ENCODE measurements at places on chromosomes 4 and X.

- DNase-seq, result no peak
Measured at GRCh38 chrX:69189576-69190371, 24.5 kb upstream of the PJA1 start.

DNA sequence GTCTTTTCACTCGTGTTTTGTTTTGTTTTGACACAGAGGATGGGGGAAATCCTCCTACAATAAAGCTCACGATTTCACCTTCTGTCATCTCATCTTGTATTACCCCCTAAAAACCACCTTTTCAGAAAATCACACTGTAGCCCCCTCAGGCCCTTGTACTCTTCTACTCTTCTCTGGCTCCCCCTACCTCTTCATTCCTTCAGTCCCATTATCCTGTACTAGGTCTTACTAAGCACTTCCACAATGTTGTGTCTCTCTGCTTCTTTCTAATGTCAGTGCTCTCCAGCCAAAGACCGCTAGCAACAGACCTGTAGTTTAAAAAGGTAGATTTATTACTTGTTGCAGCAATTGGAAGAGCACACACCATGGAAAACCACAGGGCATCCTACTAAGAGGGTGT lies 30.0 kb upstream of the RNF128 start:
- no peak for DNase-seq

DNA sequence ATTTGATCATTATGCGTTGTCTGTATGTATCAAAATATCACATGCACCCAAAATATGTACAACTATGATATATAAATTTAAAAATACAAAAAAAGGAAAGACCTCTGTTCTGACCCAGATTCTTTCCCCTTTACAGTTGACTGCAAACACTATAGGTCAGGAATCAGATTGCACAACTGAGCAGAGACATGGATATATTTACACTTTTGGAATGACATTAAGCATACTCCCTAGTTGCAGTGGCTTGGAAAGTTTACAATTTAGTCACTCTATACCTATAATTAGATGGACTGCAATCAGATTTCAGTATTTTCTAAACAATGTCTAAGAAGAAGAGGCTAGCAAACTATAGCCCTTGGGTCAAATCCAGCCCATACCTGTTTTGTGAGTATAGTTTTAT lies 98.5 kb upstream of the INPP4B start:
- DNase-seq, result no peak

DNA sequence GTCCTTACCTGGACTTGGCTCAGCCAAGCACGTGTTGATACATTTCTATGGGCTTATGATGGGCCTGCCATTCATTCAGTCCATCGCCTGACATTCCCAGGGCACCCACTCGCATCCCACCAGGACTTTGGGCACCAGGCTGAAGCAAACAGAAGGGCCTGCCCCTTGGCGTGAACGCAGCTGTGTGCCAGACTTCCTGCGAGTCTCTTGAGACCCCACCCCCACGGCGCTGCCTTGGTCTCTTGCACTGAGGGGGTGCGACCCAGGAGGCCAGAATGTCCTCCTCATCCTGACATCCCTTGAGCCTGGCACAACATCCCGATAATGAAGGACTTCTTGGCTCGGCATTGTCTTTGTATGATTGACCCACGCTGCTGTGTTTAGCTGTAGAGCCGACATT lies 1.5 kb upstream of the PSAPL1 start:
- DNase-seq, result no peak

DNA sequence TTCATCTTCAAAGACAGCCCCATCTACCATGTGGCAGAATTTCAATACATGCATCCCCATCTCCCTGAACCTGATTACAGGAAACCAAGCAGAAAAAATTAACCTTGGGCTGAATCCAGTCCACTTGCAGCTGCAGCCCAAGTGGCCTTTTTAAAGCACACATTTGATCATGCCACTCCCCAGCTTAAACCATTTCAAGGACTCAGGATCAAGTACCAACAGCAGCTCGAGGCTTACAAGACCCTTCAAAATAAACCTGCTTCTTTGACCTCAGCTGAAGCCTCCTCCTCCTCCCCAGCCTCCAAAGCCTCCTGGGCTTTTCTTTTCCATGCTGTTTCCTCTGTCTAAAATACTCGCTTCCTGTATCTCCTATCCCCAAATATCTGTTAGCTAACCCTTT lies 50.7 kb upstream of the KIT start:
- DNase-seq, result no peak

GRCh38 chr4:184424993-184425758 lies 49.2 kb downstream of the IRF2 start:
- DNase-seq, result no peak

GRCh38 chr4:185761352-185762235 lies 50.4 kb downstream of the SORBS2 start:
- DNase-seq, result no peak

DNA sequence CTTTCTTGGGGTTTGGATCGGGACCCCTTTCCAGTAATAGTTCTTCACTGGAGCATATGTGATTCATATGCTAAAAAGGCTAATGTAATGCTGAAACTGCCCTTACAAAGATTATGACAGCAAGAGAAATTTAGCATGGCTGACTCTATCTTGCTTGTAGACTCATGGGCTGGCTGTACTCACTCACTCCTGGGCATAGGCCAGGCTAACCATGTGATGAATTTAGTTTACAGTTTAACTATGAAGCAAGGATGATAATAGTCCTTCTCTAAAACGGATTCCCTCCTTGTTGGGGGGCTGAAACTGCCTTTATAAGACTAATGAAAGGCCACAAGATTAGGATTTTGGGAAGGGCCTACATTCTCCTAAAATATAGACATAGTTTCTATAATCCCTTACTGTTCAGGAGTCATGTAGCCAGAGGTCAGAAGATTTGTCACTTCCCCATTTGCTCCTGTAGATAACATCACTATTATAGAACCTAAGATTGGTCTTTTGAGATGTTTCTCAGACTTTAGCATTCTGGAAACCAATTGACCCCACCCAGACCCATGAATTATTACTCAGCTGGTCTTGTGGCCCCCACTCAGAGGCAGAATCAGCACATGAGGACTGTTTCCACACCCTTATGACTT lies 20.8 kb upstream of the CEP135 start:
- DNase-seq, result no peak

DNA sequence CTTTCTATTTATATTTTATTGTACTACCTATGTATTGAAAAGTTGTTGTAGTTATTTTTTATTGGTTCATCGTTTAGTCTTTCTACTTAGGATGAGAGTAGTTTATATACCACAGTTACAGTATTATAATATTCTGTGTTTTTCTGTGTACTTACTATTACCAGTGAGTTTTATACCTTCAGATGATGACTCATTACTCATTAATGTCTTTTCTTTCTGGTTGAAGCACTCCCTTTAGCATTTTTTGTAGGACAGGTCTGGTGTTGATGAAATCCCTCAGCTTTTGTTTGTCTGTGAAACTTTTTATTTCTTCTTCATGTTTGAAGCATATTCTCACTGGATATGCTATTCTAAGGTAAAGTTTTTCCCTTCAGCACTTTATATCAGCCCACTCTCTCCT lies 7.7 kb downstream of the LUZP4 start:
- DNase-seq, result no peak

DNA sequence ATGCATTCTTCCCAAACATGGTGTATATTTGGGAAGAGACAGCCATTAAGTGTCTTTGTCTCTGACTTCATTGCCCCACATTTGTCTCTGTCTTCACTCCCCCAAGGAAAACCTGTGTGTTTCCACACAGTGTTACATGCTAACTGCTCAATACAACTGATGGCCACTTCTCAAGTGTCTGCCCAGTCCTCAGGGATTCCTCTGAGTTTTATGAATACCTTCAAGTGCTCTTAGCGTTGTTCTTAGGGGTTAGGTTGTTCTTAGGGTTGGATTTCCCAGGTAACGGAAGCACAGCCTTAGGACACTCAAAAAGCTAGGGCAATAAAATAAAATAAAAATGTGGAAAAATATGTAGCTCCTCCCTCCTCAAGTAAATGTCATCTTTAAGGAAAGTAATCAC lies 64.7 kb upstream of the PLAC8 start:
- DNase-seq, result no peak

DNA sequence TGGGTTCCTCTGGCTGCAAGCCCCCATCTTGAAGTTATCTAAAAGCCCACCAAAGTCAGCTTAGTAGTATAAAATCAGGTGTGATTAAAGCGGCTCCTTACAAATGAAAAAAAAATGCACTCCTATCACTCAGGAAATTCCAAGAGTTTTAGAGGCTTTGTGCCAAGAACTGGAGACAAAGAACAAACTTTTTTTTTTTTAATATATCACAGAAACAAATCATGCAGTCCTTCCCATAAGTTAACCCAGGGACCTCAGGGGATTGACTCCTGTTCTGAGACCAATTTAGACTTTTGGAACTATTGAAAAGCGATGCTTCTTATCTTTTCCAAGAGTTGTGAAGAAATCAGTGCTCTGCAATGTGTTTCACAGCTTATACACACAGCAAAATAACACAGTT lies 53.6 kb downstream of the HHIP start:
- no peak for DNase-seq

- no peak for DNase-seq
Measured at GRCh38 chr4:123676071-123676889, 279.7 kb downstream of the SPRY1 start.

- no peak for DNase-seq
Measured at GRCh38 chr4:46016306-46016705, 107.5 kb downstream of the GABRG1 start.

DNA sequence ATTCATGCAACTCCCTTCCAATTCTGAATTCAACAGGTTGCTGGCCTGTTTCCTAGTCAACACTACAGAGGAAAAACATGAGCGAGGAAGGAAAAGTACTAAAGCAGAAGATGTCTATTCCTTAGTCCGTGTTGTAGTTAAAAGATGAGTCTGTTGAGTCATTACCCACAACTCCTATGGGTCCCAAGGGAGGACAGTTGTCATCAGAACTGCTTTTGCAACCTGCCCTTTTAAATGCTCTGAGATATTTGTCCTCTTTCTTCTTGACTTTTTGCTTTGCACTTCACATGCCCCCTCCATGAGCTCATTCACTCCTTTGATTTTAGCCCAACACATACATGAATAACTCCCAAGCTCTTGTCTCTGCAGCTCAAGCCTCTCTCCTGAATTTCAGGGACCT lies 119.2 kb downstream of the CORIN start:
- DNase-seq, result no peak

- DNase-seq, result peak; percentile 1
Measured at GRCh38 chr4:121370729-121371325, 10.0 kb downstream of the QRFPR start.

- DNase-seq, result no peak
Measured at GRCh38 chrX:133604801-133605200, 189.5 kb upstream of the GPC4 start.

GRCh38 chrX:12210971-12211370 lies 72.7 kb downstream of the FRMPD4 start:
- DNase-seq, result no peak

DNA sequence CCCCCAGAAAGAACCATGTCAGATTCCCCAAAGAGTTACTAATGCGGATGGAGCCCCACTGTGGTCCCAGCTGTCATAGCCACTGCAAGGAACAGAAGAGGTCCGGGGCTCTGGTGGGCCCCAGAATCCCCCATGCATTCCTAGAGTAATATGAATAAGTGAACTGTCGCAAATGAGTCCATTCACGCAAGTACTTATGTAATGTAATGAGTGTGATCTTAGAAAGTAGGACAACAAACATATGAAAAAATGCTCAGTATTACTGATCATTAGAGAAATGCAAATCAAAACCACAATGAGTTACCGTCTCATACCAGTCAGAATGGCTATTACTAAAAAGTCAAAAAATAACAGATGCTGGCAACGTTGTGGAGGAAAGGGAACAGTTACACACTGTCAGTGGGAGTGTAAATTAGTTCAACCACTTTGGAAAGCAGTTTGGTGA lies 141.5 kb upstream of the RBPJ start:
- DNase-seq, result no peak

GRCh38 chr4:4260185-4260751 lies 12.2 kb upstream of the TMEM128 start:
- no peak for DNase-seq

GRCh38 chr4:132101526-132101925 lies 1047.6 kb upstream of the PCDH10 start:
- no peak for DNase-seq

DNA sequence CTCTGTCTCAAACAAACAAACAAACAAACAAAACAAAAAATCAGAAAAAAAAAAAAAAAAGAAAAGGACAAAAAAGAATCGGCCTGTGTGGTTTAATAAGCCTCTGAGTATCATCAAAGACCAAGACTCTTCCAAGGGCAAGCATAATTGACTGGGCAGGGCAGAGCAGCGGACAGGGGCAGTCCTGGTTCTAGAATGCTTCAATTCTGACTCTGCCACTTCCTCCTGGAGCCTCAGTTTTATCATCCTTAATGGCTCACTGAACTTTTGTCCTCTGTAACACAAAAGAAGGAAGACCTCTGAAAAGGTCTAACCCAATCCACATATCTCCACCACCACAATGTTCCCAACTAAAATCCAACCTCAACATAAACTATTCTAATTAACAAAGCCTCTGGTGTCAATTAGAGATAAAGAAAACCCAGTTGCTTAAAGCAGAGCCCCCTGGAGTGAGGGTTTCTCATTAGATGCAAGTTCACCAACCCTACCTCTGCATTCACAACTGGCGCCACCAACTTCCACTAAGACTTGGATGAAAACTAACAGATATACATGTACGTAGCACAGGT lies 51.7 kb downstream of the TBC1D9 start:
- no peak for DNase-seq

GRCh38 chrX:47502316-47503125 lies 19.5 kb upstream of the ZNF41 start:
- DNase-seq, result no peak

DNA sequence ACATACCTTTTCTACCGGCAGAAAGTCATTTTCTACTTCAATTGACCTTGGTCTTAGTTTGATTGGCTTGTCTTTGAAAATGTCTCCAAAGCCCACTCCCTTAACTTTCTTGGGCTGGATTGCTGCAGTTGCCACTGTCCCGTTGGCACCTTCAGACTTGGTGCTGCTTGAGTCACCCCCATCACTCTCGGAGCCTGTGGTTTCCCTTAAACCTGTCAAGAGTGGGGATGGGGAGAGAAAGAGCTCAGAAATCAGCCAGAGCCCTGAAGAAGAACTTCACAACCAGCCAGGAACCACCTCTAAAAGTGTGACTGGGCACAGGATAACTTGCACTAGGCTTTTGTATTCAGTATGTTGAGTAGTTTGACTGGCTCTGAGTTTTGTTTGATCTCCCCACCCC lies 168.5 kb upstream of the MAP3K15 start:
- no peak for DNase-seq

- no peak for DNase-seq
Measured at GRCh38 chr4:165506849-165507248, 128.0 kb downstream of the CPE start.

DNA sequence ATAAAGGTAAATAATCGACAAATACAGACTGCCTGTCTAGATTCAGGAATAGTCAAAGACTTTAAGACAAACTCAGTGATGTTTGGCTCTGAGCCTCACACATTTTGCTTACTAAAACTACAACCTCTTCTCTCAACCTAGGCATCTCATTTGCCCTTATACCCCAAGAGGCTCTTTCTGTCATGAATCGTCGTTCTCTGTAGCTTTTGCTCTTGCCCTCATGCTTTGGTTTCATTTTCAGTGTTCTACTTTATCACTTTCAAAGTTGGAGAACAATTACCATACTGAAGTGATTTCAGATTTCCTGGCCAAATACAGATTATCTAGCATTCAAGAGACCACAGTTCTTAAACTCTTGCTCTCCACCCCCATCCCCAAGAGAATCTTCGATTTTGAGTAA lies 114.1 kb upstream of the RAP2C start:
- DNase-seq, result no peak

- no peak for DNase-seq
Measured at GRCh38 chrX:867966-868647, 237.5 kb downstream of the SHOX start.

GRCh38 chrX:55697381-55697780 lies 20.2 kb upstream of the RRAGB start:
- DNase-seq, result no peak

- DNase-seq, result no peak
Measured at GRCh38 chrX:153806999-153807575, 12.6 kb downstream of the SSR4 start.
